ENCODE measurements at places on chromosomes 11 and 22.

- DNase-seq, result no peak
Measured at GRCh38 chr11:18490736-18491485, 35.3 kb downstream of the LDHAL6A start.

DNA sequence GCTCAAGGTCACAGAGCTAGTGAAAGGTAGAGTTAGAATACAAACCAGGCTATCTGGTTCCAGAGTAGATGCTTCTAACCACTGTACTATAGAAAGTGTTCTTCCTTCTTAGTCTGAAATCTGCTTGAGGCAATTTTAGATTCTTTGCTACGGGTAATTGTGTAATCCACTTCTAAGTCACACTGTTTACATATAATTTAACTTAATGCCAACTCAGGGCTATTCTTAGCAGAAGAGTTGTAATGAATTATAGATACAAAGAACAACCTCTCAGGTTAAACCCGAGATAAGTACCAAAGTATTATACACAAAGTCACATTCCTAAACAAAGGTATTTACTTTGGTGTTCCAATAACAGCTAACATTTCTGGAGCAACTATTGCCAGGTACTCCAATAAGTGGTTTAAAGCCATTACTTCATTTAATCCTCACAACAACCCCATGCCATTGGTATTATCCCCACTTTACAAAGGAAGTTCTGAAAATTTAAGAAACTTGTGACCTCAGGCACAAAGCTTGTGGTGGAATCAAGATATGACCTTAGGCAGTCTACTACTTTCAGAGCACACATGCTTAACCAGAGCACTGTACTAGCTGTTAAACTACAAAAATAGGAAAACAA lies 31.1 kb upstream of the DDI1 start:
- DNase-seq, result no peak

DNA sequence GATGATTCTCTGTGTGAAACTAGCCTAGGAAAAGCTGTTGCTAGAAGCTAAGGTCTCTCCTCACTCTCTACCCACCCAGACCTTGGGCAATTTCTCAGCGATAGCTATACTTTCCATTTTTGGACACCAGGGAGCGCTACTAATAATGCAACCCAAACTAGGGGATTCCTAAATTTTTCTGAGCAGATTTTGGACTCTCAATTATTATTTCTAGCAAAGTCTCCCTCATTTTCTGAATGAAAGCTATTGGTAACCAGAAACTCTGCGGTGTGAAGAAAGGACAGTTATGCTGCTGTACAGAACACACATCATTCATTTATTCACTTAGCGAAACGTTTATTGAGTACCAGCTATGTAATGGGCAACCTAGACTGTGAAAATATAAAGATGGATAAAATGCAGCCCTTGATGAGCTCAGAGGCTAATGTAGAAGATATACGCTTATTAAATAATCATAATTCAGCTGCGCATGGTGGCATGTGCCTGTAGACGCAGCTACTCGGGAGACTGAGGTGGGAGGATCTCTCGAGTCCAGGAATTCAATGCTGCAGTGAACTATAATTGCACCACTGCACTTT lies 6.1 kb upstream of the STIM1 start:
- DNase-seq, result no peak

DNA sequence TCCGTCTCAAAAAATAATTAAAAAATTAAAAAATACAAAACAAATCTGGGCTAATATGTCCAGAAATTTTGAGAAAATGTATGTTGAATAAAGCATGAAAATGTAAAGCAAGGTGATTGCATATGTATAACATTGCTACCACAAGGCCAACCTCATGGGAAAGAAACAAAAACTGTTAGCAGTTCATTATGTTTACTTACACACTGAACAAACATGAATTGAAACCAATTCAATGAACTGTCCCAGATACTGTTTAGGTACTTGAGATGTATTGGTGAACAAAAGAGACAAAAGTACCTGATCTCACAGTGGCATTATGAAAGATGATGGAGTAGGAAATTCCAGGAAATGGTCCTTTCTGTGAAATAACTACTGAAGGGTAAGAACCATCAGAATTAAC lies 43.8 kb upstream of the IGLL5 start:
- no peak for DNase-seq

GRCh38 chr22:49093192-49093880 lies 734.3 kb downstream of the BRD1 start:
- no peak for DNase-seq
